ENCODE measurements at places on chromosomes 7 and 10.

- no peak for DNase-seq
Observed at GRCh38 chr10:100479037-100479436, 16.2 kb downstream of the WNT8B start.

DNA sequence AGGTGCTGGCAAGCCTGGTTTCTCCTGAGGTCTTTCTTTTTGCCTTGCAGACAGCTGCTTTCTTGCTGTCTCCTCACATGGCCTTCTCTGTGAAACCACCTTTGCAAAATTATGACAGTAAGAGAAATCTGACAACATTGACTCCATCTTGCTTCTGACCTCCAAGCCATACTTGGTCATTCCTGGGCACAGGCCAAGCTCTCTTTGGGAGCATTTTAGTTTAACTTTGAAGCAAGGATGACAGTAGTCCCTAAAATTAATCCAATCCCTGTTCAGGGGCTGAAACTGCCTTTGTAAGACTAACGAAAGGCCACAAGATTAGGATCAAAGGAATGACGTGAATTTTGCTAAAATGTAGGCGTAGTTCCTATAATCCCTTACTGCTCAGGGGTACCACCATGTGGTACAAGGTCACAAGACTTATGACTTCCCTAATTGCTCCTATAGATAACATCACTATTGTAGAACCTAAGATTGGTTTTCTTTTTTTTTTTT is 25.1 kb upstream of the NRBF2 start:
- DNase-seq: no peak

DNA sequence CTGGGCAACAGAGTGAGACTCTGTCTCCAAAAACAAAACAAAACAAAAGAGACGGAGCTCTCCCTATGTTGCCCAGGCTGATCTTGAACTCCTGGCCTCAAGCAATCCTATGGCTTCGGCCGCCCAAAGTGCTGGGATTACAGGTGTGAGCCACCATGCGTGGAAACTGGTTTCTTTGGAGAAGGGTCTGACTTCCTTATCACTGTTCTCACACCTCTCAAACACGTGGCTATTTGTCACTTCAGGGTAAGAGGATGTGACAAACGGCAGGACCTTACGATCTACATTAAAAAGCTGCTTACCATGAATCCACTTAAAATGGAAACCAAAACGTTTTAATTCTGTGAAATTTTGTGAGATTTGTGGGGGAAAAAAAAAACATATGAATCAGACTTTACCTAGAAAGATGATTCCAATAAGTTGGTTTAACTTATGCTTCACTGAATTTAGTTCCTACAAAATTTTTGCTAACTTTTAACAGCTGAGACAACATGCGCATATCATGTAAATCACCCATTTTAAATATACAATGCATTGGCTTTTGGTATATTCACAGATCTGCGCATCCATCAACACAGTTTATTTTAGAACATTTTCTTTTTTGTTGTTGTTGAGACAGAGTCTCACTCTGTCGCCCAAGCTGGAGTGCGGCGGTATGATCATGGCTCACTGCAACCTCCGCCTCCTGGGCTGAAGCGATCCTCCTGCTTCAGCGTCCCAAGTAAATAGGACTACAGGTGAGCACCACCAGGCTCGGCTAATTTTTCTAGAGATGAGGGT is 18.7 kb upstream of the FOXK1 start:
- no peak for DNase-seq

DNA sequence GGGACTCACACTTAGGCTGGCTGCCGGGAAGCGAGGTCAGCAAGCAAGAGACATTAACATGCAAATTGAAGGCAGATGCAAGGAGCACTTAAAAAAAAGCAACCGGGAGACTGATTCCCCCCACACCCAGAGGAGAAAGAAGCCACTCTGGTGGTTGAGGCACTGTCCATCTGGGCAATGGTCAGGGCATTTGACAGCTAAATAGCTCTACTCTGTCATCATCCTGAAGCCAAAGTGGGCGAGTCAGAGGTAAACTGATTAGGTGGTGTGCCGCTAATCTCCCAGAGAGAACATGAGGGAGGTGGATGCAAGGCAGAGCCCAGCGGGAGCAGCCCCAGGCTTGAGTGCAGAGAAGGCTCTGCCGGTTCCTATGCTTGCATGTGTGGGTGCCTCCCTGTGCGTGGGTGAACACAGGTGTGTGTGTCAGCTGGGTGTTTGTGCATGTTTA is 100.6 kb downstream of the PLXNA4 start:
- no peak for DNase-seq

DNA sequence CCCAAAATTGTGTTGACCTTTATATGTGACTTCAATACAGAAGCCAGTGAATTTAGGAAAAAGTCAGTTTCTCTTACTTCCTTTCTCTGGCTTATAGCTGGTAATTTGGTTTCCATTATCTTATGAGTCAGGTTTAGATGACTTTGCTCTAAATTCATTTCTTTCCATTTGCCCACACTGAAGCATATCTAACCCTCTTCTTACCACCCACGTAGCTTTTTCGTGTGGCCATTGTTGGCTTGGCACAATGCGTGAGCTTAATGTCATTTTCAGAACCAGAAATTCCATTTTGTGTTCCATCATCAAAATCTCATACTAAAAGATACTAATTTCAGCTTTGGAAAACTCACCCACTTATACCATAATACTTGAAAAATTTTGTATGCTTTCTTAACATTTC is 271.2 kb downstream of the INHBA start:
- no peak for DNase-seq

- DNase-seq: no peak
Observed at GRCh38 chr10:109982123-109982522, 25.7 kb upstream of the ADD3 start.

GRCh38 chr7:8197994-8198698 is 63.8 kb downstream of the ICA1 start:
- no peak for DNase-seq

- DNase-seq: no peak
Observed at GRCh38 chr7:12351843-12352242, 51.8 kb downstream of the VWDE start.

DNA sequence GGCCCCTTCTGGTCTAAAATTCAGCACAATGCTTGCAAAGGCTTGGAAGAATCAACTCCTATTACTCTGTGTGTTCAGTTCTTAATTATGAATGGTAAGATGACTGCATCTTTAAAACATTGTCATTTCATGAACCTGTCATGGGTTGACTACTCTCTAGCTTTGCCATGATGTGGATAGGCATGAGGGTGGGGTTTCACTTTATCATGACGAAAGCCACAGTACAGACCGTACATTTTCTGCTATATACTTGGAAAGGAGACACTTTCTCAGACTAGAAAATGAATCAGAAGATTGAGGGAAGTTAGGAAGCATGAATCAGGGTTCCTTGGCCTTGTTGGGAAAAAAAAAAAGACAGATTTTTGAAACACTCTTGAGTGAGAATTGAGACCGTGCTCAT is 19.7 kb upstream of the MSRB2 start:
- no peak for DNase-seq

DNA sequence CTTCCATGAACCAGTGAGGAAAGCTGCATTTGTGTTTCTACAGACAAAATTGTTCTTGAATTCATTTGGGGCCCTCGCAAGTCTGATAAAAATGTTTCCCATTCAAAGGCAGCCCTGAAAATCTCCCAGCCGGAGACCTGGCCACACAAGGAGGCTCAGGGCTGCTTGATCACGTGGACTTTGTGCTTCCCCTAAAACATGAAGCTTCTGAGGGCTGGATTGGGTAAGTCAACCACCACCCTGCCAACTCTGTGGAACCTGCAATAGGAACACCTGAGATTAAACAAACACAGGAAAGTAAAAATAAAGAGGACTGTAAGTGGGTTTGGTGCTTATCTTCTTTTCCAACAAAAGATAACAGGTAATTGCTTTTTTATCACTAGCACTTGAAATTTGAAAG is 133.8 kb downstream of the C10orf90 start:
- DNase-seq: no peak

DNA sequence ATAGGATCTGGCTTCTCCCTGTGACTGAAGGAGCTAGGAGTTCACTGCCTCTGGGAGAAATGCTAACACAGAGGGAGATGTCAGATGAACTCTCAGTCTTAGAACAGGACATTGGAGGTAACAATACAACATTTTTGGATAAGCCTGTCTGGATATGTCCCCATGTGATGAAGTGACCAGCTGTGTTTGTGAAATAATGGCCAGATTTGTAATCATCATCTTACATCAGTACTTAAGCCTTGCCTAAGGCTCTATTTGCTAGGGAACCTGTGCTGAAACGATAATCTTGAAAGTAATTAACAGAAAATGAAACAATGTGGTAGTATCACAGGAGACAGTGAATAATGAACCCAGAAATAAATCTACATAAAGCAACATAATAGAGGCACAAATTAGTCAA is 56.2 kb downstream of the CRPPA start:
- no peak for DNase-seq

- no peak for DNase-seq
Observed at GRCh38 chr7:65800890-65801341, 72.0 kb upstream of the VKORC1L1 start.

- DNase-seq: no peak
Observed at GRCh38 chr7:158911145-158911544, 54.8 kb downstream of the DYNC2I1 start.

DNA sequence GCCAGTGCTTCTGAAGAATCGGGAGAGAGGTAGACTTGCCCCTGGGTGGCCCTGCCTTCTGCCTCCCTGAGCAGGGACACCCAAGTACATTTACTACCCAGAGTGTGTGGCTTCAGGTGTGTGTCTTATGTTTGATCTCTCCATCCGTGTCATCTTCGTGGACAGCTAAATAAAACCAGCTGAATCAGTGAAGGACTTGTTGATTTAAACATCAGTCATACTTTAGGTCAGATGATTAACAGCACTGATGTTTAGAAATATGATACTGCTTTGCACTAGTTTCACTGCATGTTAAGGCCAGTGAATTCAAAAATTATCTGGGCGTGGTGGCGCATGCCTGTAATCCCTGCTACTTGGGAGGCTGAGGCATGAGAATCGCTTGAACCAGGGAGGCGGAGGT is 4.0 kb downstream of the MTG1 start:
- DNase-seq: no peak

Data from COR-L47 (cell line).